Large intestine (tissue), 12 donors: ENCODE measurements at places on chromosomes 11 and 22. TPM values are rescaled to one million over a fixed set of nuclear protein-coding genes. Genes with fewer than 3 reads are reported as not detected.

GRCh38 chr11:3245071-3245470, 12.9 kb upstream of the MRGPRE start:
- DNase-seq: no peak

GRCh38 chr22:22400099-22400498, 108.4 kb downstream of the ZNF280B start:
- no peak for DNase-seq

DNA sequence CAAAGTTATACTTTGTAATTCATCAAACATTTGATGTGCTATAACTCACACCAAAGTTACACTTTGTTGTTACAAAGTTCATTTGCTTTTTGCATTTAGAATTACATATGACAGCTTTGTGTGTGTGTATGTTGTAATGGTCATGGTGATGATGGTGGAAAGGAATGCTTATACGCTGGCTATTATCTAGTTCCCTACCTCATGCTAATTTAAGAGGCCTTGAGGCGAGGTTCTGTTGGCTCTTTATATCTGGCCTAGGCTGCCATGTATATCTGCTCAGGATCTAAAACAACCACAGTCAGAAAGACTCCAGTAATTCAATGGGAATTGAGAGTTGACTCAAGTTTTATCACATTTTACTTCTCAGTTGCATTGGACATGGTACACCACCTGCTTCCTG, 123.4 kb downstream of the SLC17A6 start:
- no peak for DNase-seq

Gene RBFOX2
- polyA plus RNA-seq: 67.0 TPM

DNA sequence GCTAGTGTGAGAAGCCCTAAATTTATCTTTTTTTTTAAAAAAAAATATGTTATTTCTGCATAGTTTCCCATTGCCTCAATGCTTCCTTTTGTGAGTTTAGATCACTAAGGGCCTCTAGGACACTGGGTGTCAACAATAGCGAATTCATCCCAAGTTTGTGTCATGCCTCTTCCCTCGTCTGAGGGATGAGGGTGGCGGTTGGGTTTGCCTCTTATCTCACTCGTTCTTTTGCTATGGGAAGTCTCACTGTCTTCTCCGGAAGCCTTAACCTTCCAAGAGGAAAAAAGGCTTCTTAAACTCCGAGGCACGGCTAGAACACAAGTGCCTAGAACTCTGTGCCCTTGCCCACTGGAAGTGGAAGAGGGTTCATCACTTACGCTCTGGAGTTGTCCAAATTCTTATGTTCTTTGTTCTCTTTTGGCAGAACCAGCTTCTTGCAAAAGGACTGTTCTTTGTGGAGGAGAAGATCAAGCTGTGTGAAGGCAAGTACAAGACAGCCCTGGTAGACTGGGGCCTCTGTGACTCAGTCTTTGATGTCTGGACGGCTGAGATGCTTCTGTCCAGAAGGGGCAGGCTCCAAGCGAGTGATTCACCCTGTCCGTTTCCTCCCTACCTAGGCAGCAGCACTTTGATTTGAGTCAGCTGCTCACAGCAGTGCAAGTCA, 78.5 kb downstream of the TRAF6 start:
- peak; percentile 84 for DNase-seq

Gene OR4D5
- not detected for polyA plus RNA-seq

Gene ENTHD1
- 0.06 TPM for polyA plus RNA-seq

- no peak for DNase-seq
Measured at GRCh38 chr22:43169310-43170130, 17.4 kb downstream of the TTLL12 start.

Gene C11orf16
- 0.12 TPM for polyA plus RNA-seq

- no peak for DNase-seq
Measured at GRCh38 chr22:23713696-23714595, 23.1 kb downstream of the RGL4 start.

DNA sequence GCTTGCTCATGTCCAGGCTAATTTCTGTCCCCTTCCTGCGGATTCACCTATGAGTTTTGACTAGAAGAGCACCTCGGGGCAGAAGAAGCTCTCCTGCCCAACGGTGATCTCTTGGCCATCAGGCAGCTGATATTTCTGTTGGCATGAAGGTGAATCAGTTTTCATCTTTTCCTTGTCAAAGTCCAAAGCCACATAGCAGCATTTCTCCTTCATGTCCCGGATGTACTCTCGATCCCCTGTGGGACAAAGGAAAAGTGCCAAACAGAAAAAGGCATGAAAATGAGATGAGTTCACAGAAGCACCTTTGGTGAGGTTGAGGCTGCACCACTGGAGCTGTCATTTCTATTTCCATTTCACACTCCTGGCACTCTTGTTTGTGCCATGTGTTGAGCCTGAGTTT, 56.8 kb downstream of the DHCR7 start:
- peak; percentile 35 for DNase-seq

Gene FXYD6
- polyA plus RNA-seq: 78.3 TPM

DNA sequence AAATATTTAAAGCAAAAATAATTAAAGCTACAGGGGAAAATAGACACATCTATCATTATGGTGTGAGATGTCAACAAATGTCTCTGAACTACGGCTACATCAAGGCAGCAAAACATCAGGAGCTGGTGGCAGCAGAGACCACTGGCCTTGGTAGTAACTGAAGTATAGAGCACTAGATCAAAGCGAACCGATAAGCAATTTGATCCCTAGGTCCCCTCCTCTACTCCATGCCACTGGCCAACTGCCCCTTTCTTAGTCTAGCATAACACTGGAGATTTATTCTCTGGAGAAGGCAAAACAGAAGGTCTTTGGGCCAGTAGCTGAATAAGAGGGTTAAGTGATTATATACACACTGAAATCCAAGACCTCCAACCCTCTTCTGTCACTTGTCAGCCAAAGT, 13.6 kb upstream of the RAB3IL1 start:
- no peak for DNase-seq

Gene CNTF
- 1.4 TPM for polyA plus RNA-seq

DNA sequence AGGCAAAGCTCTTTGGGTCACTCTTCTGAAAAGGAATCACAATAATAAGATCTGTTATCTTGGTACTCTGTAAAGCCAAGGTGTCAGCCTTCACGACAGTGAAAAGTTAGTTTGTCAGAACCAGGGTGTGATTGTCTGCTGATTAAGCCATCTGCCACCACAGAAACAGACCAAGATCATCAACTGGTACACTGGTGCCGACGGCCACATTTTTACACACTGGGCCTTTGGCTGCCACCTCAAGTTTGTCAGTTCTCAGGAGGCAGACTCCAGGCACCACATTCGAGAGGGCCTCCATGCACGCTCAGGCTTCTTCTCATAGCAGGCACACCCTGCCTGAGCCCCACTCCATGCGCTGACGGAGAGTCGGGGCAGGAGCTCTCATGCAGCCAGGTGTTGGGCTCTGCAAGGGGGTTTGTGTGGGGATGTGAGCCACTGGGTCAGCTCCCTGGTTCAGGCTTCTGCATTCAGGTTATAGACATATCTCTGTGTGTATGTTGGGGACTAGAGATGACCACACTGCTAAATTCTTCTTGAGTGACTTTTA, 66.2 kb downstream of the KCNJ1 start:
- DNase-seq: no peak

DNA sequence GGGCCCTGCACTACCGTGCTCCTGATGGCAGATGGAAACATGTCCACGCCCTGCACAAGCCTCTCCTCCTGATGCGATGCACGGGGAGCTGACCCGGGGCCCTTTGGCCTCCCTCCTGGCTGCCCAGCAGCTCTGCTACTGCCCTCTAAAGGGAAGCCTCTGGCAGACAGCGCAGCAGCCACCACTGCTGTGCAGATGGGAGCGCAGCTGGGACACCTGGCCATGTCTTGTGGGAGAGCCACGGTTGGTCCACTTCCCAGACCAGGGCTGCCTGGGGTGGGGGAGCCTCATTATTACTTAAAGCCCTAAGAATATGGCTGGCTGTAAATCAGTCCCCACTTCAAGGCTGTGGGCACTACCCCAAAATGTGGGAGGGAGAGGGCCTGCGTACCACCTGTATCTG, 38.3 kb downstream of the TBX1 start:
- DNase-seq: no peak

GRCh38 chr11:19428206-19429002, 187.7 kb upstream of the E2F8 start:
- peak; percentile 86 for DNase-seq

Gene INPP5J
- polyA plus RNA-seq: 15.1 TPM

GRCh38 chr11:6298605-6299004, 21.7 kb downstream of the CAVIN3 start:
- no peak for DNase-seq

- DNase-seq: no peak
Measured at GRCh38 chr11:118232659-118233058, 7.8 kb upstream of the JAML start.

DNA sequence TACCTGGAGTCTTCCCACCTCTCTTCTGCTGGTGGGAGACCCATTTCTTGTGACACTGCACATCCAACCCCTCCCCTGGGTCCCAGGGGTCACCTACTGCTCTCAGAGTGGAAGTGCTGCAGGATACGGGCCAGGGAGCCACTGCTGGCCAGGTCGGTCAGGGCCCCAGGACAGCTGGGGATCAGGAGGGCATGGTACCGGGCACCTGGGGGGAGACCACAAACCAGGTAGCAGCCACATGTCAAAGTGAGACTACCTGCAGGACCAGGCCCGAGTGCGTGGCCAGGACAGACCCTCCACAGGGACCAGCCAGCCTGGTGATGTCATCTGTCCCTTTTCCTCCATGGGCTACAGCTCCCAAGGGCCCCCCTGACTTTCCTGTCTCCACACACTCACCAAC, 3.9 kb downstream of the GATD1 start:
- no peak for DNase-seq

- no peak for DNase-seq
Measured at GRCh38 chr11:2746401-2747247, 46.8 kb upstream of the KCNQ1OT1 start.

GRCh38 chr11:64498136-64498535, 92.9 kb upstream of the SLC22A12 start:
- no peak for DNase-seq

DNA sequence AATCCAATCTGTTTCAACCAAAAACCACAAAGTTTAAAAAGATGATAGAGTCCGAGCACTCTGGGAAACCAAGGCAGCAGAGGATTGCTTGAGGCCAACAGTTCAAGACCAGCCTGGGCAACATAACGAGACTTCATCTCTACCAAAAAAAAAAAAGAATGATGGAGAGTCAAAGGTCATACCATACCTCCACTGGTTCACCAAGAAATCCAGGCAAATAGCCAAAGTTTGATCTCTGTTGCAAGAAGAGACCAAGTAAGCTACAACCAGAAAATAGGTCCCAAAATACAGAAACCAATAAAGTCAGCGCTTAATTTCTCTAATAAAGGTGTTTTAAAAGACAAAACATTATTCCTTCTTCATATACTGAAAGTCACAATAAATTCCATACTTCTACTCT, 13.1 kb downstream of the FAM168A start:
- no peak for DNase-seq

Gene GLB1L2
- 6.7 TPM for polyA plus RNA-seq

Gene PVALB
- 0.31 TPM for polyA plus RNA-seq

Gene CHRM1
- 1.3 TPM for polyA plus RNA-seq

DNA sequence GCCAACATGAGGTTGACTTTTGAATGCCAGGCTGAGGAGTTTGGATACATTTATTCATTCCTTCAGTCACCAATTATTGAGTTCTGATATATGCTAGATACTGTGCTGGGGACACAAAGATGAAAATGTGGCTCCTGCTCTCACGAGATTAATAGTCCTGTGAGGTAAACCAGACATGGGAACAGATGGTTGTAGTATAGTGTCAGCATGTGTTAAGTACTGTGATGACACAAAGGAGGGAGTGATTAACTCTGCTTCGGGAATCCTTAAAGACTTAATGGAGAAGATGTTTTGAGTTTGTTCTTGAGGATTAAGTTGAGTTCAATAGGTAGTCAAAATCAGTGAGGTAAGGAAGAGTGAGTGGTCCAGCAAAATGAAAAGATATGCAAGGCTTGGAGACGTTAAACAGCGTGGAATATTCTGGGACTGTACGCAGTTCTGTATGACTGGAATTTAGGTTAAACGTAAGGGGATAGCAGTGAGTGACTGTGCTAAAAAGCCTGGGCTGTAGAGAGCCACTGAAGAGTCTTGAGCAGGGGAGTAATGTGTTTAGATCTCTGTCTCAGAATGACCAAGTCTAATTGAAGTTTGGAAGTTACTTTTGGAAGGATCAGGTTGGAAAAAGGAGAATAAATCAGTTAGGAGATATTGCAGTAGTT, 11.8 kb downstream of the RNF121 start:
- DNase-seq: no peak

- no peak for DNase-seq
Measured at GRCh38 chr11:94151903-94152677, 23.4 kb downstream of the PANX1 start.

DNA sequence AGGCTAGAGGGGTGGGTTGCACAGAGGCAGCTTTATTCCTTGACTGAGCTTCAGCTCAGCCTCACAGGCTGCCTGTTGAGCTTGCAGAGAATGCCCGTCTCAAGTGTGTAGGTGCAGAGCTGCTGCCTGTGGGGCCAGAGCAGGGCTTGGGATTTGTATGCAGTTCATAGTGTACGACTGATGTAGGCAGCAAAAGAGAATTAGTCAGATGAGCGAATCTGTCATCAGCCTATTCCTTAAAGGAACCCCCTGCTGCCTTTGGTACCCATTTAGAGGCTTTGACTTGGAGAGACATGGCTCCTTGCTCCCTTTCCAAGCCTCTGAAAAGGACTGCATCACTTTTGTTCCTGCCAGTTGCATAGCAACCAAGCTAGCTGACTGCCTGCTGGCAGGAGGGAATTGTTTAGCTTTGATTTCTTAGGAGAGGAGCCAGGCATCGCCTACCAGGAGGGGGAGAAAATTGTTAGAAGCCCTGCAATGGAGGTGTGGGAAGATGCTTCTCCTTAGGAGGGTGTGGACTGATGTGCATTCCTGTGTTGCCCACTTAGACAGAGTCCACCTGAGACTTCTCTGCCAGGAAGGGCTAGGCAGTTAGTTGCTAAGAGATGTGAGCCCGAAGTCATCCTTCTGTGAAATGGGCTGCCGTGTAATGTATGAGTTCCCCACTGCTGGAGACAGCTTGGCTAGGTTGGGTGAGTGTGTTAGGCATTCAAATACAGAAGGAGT, 10.9 kb downstream of the ACO2 start:
- DNase-seq: no peak

DNA sequence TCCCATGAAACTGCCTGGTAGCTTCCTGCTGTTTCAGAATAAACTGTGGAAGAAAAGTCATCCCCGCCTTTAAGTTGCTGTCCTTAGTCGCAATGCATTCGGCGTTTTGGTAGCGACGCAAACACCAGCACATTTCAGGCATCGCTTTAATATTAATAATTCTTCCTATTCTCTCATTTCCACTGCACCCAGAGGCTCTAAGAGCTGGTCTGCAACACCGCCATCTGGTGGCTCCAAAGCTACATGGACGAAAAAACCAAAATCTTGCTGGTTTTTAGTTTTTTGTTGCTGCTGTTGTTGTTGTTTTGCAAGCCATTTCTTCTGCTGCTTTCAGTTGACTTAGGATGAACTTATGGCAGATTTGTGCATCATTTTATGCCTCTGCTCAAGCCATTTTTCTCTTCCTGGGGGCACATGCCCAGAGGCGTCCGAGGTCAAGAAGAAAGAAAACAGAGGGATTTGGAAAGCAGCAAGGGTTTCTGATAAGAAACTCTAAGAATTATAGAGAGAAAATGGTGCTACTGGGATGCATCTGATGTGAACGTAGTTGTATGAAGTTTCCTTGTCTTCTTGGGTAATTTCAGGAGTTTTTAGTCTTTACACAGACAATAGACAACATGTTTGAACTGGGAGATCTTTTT, 345.4 kb upstream of the KIRREL3 start:
- peak; percentile 11 for DNase-seq

Gene SHANK2
- polyA plus RNA-seq: 16.5 TPM
